ENCODE measurements at places on chromosomes 6 and 20.

DNA sequence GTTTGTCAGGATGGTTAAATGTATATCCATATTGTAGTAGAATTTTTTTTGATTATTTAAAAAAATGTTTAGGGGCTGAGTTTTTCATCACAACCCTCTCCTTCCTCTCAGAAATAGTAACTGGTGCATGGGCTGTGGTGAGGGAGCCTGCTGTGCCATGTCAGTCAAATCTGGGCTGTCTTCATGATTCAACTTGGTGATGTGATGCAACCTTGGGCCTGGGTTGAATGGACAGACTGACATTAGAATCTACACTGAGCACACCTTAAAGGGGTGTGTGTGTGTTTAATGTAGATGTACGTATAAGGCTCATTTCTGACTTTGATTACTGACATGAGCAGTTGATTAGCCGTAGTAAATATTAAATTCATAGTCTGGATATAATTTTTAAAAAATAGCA is 3.7 kb downstream of the TJAP1 start:
- no peak for DNase-seq

DNA sequence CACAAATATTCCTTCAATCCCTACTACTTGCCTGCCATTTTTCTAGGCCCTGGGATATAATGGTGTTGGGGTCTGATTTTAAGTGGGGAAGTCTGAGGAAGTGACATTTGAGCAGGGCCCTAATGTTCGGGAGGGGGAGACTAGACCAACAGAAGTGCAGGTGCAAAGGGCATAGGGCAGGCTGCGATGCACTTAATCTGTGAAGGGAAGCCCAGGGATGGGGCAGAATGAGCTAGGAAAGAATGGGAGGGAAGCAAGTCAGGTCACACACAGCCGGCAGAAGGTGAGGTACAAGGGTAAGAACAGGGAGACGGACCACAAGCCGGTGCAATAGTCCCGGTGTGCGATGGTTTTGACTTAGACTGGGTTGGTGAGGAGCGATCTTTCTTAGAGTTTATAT is 146.8 kb downstream of the UNC5CL start:
- DNase-seq = no peak

GRCh38 chr6:112085286-112086065 is 1.8 kb downstream of the TUBE1 start:
- no peak for DNase-seq

DNA sequence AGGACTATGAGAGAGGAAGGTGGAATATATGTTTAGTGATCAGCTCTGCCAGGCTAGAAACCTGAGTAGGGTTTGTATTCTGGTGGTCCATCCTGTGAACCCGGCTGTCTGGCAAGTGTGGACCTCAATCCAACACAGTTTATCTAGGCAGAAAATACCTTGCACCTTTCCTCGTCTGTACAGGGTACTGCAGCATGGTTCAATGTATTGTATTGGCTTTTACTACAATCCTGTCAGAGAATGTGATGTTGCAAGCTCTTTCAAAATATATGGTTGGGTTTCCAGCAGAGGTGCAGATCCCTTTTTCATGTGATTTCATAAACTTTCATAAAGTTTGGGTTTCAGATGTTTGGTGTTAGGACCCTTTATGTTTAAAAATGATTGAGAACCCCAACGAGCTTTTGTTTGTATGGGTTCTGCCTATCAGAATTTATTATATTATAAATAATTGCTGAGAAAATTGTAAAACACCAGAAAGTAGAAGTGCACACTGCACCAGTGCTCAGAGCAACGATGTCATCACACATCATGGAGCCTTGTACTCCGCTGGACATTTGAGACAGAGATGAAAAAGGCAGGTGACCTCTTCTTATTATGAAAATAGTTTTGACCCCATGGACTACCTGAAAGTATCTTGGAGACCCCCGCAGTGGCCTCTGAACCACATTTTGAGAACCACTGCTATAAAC is 106.6 kb downstream of the RTN4IP1 start:
- DNase-seq = no peak

DNA sequence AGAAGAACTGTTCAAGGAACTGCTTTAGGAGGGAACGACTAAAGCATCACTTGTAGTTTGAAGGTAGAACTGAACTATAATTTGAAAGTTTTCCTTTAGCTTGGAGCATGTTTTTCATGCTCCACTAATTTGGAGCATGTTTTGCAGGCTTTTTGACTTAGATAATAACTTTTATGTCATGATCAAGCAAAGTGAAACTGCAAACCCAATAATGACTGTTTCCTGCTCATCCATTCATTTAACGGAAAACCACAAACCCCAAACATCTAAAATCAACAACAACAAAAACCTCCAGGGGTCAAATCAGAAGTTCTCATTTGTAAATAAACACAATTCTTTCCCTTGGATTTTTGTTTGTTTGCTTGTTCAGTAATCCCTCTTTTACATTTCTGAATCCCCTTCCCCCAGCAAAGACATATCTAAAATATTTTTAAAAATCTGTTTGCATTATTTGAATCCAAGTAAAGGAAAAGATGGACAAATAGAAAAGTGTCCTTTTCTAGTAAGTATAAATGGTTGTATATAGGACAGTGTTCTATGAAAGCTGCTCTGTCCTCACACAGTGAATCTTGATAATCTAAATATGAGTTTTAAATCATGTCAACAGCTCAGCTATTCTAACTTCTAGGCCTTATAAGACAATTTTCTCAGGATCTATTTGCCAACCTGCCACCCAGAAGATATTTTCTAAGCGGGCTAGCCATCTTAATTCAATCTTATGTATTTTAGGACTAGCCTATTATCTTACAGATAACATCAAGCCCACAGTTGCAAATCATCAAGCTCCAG is 2.6 kb downstream of the SIM1 start:
- DNase-seq = no peak

GRCh38 chr6:45697605-45698004 is 318.1 kb downstream of the CLIC5 start:
- DNase-seq = no peak

DNA sequence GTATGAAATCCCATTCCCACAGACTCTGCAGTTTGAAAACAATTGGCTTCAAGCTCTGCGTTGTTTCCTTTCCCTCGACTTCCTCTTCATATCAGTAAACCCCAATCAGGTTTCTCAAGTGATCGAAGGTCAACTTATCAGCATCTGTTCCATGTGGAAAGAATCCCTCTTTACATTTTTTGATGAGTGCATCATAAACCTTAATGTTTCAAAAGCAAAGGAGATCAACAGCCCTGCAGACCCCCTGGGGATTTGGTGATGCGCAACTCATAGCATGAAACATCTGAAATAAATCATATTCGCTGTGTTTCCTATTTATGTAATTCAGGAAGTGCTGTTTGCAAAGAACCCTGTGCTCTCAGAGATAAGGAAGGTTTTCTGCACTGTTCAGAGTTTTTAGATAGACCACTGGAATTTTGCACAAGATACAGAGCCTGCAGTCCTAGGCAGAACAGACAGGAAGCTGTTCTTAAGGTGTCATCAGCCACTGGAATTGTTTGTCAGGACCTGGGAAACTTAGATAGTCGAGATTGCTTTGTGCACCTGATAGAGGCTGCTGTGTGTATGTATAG is 216.0 kb downstream of the HIVEP2 start:
- DNase-seq = no peak

GRCh38 chr6:150622941-150623874 is 23.5 kb downstream of the PLEKHG1 start:
- no peak for DNase-seq
